ENCODE measurements at places on chromosomes 3 and 15. TPM values are rescaled to one million over a fixed set of nuclear protein-coding genes. Genes with fewer than 3 reads are reported as not detected.

DNA sequence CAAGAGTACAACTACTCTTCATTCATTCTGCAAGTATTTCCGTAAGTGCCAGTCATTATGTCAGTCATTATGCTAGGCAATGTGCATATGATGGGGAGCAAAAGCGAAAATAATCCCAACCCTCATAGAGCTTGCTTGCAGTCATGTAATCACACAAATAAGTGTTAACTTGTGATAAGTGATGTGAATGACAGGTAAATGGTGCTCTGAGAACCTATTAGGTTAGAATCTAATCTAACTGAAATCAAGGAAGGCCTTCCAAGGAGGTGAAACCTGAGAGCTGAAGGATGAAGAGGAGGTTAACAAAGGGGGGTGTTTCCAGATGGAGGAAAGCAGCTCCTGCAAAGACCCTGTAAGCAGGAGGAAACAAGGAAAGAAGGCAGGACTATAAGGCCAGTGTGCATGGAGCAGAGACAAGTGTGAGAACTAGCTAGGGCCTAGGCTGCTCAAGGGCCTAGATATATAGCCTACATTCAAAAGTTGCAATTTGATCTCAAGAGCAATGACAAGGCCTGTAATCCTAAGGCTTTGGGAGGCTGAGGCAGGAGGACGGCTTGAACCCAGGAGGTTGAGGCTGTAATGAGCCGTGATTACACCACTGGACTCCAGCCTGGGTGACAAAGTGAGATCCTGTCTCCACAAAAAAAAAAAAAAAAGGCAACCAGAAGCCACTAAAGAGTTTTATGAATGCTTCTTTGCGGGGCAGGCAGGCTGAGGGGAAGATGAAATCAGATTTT is 5.3 kb downstream of the PTPN9 start:
- H3K4me1 ChIP-seq = peaks cover 24% of the 10 kb centered on the region
- H3K4me3 ChIP-seq = no peak overlapping the region
- no peak for DNase-seq
- H3K27me3 ChIP-seq = no peaks in the 10 kb centered on the region

GRCh38 chr3:73055583-73055982 is 5.9 kb upstream of the EBLN2 start:
- H3K4me3 ChIP-seq = no peak overlapping the region
- no peak overlapping the region for H3K27ac ChIP-seq
- DNase-seq = no peak
- peaks cover 3% of the 10 kb centered on the region for H3K36me3 ChIP-seq

- DNase-seq = no peak
- H3K36me3 ChIP-seq = no peaks in the 10 kb centered on the region
- H3K4me3 ChIP-seq = no peak overlapping the region
- no peaks in the 10 kb centered on the region for H3K4me1 ChIP-seq
These were observed 23.0 kb upstream of the FURIN start for GRCh38 chr15:90845201-90845949.

The SI gene
- total RNA-seq = not detected

- DNase-seq = no peak
- no peaks in the 10 kb centered on the region for H3K36me3 ChIP-seq
- no peaks in the 10 kb centered on the region for H3K4me1 ChIP-seq
- H3K27me3 ChIP-seq = no peaks in the 10 kb centered on the region
- no peak overlapping the region for H3K27ac ChIP-seq
These were observed 255.6 kb upstream of the NECTIN3 start for GRCh38 chr3:110816008-110816407.

DNA sequence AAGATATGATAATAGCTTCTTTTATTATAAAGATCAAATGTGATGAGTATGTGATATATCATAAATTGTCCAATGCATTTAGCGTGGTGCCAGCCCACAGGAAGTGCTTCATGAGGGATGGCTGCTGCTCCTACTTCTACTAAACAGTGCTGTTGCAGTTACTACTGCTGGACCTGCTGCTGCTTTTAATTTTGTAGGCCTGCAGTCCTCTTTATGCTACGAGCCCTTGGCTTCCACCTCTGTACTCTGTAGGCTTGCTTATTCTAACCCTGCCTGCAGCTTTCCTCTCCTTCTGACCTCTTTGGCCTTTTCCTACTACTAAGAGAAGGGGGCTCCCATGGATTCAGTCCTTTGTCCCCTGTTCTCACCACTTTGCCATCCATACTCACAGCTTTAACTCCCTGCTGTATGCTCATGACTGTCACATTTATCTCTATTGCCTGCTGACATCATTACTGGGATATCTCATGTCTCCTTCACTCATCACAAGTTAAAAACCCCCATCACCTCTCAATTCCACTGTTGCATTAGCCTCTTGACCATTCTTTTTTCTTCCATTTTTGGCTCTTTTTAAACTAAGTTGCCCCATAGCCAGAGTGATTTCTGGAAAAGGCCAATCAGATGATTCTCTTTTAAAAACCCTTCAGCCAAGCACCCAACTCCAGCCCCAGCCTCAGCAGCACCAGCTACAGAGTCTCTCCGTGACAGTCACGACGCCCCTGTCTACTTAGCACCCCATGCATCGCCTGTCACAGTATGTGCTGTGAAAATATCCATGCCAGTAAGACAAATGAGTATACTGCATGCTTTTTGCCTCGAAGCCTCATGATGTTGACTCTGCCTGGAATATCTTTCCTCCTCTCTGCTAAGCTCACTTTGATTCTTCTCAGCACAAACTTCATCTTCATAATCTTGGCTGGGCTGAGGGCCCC is 56.3 kb downstream of the PLCL2 start:
- H3K27me3 ChIP-seq = no peaks in the 10 kb centered on the region
- no peak overlapping the region for H3K27ac ChIP-seq
- H3K4me3 ChIP-seq = no peak overlapping the region
- H3K4me1 ChIP-seq = no peaks in the 10 kb centered on the region

- no peaks in the 10 kb centered on the region for H3K36me3 ChIP-seq
- H3K4me3 ChIP-seq = no peak overlapping the region
- no peaks in the 10 kb centered on the region for H3K4me1 ChIP-seq
- H3K27ac ChIP-seq = no peak overlapping the region
- H3K27me3 ChIP-seq = no peaks in the 10 kb centered on the region
- no peak for DNase-seq
These were observed 585.5 kb upstream of the DPPA4 start for GRCh38 chr3:109922856-109923255.

- no peaks in the 10 kb centered on the region for H3K27me3 ChIP-seq
- H3K4me3 ChIP-seq = no peak overlapping the region
These were observed 146.6 kb downstream of the ATP10A start for GRCh38 chr15:25716414-25717126.
